A549 treated with GW870086 at 1 μM for 4 hours (cell line): ENCODE measurements at places on chromosomes 1 and 21. TPM values are rescaled to one million over a fixed set of nuclear protein-coding genes. Genes with fewer than 3 reads are reported as not detected.

Gene HFM1
- 0.07 TPM in 1 of 5 replicates, not detected in the others for total RNA-seq

Gene SPOCD1
- 3.7 to 6.4 TPM (median 4.4 TPM) in 5 replicates for total RNA-seq

Gene TPTE
- not detected in 5 replicates for total RNA-seq

Gene OLIG2
- total RNA-seq, result not detected in 5 replicates

Gene DNAJC28
- 0.17 to 0.49 TPM (median 0.29 TPM) in 5 replicates for total RNA-seq

Gene GJB5
- total RNA-seq, result 0.10 TPM in 1 of 5 replicates, not detected in the others

Gene RSRP1
- total RNA-seq, result 15.5 to 22.9 TPM (median 21.0 TPM) in 5 replicates

Gene IGSF9
- 0.17 to 0.27 TPM (median 0.21 TPM) in 5 replicates for total RNA-seq

Gene AZIN2
- 0.62 to 1.1 TPM (median 1.0 TPM) in 5 replicates for total RNA-seq

Gene EDARADD
- total RNA-seq, result 3.2 to 3.6 TPM (median 3.4 TPM) in 5 replicates

Gene CFAP126
- total RNA-seq, result 0.21 to 0.61 TPM in 2 of 5 replicates, not detected in the others

Gene UBE4B
- 11.5 to 14.0 TPM (median 12.7 TPM) in 5 replicates for total RNA-seq

Gene ROR1
- 8.3 to 12.3 TPM (median 10.7 TPM) in 5 replicates for total RNA-seq

Gene CRYBG2
- total RNA-seq, result 1.4 to 2.1 TPM (median 1.6 TPM) in 5 replicates

Gene NPL
- total RNA-seq, result 0.40 to 1.3 TPM (median 0.75 TPM) in 5 replicates

Gene RIIAD1
- total RNA-seq, result not detected in 5 replicates

Gene F13B
- total RNA-seq, result 0.06 to 0.09 TPM (median 0.08 TPM) in 3 of 5 replicates, not detected in the others

Gene ZMYND12
- total RNA-seq, result 0.37 to 0.49 TPM (median 0.40 TPM) in 4 of 5 replicates, not detected in the other

Gene WNT2B
- 0.10 to 0.39 TPM (median 0.17 TPM) in 5 replicates for total RNA-seq

Gene ANKRD34A
- 0.17 to 0.37 TPM (median 0.21 TPM) in 5 replicates for total RNA-seq

Gene TIE1
- total RNA-seq, result not detected in 5 replicates

Gene TNFRSF18
- 0.14 to 0.19 TPM in 2 of 5 replicates, not detected in the others for total RNA-seq

Gene NBPF4
- total RNA-seq, result 0.05 to 0.14 TPM (median 0.14 TPM) in 3 of 5 replicates, not detected in the others

Gene RNF11
- 20.9 to 35.3 TPM (median 29.0 TPM) in 5 replicates for total RNA-seq

Gene CRNN
- total RNA-seq, result not detected in 5 replicates

Gene AK5
- 6.3 to 8.7 TPM (median 8.1 TPM) in 5 replicates for total RNA-seq

Gene INTS7
- total RNA-seq, result 18.0 to 20.7 TPM (median 18.8 TPM) in 5 replicates

Gene TSACC
- total RNA-seq, result 1.9 to 3.5 TPM (median 2.2 TPM) in 5 replicates
